ENCODE measurements at places on chromosomes 16 and 17.

GRCh38 chr17:41392278-41392677 lies 5.1 kb downstream of the KRT31 start:
- no peak for DNase-seq

GRCh38 chr16:50390371-50390771 lies 21.6 kb upstream of the BRD7 start:
- DNase-seq, result no peak

DNA sequence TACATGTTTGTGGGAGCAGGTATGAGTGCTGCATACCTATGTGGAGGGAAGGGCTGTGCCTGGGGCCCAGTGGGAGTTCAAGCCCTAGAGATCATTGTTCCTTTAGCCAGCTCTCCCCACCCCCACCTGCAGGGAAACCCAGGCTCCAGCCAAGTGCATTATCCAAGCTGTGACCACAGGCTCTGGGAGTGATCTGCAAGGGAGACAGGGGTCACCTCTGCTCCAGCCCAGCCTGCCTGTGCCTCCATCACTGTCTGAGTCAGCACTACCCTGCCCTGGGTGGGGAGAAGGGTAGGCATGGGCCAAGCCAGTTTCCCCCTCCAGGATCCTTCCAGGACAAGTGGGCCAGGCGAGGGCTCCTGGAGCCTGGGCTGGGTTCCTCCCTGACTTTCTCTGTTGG lies 32.1 kb upstream of the SBK1 start:
- DNase-seq, result no peak

DNA sequence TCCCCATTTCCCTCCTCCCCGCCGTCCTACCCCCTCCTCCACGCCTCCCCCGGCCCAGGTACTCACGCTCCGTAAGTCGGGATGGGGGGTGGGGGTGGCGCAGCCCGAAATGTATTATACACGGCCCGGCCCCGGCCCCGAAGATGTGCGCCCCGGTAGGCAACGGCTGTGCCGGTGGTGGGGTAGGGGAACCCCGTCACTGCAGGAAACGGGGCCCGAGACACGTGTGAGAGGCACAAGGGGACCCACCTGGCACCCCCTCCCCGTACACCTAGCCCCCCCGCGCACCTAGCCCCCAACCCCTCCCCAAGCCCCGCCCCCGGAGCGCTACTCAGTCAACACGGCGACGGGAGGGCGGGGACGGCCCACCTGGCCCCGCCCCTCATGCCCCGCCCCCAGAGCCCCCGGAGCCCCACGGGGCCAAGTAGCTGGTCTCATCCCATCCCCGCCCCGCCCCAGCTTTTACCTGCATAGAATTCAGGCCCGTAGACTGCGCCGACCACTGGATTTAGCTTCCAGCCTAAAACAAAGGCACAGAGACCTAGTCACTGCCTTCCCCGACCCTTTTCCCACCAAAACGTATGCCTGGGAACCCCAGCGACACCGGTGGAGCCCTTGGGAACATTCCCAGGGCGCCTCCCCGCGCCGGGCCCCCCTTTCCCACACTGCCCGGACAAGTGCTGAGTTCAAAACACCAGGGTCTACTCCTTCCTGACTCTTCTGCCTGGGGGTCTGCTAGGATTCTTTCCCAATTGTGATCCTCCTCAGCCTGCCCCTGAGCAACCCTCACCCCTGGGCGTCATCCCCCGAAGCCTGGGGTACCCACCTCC lies 22.8 kb downstream of the ENGASE start:
- no peak for DNase-seq

GRCh38 chr16:75462806-75463205 lies 1.7 kb downstream of the TMEM170A start:
- no peak for DNase-seq

DNA sequence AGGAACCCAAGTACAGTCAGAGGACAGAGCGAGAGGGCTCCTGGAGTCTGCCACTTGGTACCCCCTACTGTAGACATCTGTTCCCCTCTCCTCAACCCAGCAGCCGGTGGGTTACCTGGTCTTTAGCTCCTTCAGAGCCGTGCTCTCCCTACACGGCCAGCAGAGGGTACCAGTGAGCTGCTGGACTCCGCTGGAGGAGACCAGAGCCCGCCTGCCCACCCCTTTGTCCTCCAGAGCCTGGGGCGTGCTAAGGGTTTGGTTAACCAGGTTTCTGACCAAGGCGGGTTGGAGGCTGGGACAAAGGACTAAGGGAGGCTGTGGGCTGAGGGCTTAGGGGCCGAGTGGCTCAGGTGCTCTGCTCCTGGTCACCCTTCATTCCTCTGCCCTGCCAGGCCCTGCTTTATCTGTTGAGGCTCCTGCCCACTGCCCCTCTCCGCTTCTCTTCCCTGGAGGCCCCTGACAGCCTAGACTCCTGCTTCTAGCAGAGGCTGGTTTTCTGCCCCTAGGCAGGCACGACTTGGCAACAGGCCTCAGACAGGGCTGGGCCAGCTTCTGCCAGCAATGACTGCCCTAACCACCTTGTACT lies 2.7 kb upstream of the HSD11B2 start:
- peak; percentile 57 for DNase-seq

DNA sequence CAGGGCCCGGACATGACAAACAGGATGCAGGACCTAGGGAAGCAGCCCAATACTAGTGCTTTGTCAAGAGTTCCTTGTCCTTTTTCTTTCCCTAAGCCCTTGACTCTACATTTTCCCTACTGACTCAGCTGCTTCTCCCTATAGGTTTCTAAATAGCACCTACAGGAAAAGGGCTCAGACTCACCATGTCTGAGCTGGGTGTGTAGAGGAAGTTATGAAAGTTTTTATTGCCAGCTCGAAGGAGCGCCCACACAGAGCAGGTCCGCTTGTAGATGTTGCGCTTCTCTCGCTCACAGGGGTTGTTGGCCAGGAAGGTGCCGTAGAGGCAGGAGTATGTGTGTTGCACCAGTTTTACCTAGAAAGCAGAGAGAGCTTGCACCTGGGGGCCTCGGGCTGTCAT lies 10.6 kb downstream of the MTMR4 start:
- no peak for DNase-seq

- no peak for DNase-seq
Measured at GRCh38 chr16:11526655-11527350, 59.9 kb downstream of the LITAF start.

GRCh38 chr17:77258638-77259037 lies 117.9 kb downstream of the SEC14L1 start:
- no peak for DNase-seq

- DNase-seq, result no peak
Measured at GRCh38 chr16:24140730-24141129, 115.4 kb upstream of the CACNG3 start.

DNA sequence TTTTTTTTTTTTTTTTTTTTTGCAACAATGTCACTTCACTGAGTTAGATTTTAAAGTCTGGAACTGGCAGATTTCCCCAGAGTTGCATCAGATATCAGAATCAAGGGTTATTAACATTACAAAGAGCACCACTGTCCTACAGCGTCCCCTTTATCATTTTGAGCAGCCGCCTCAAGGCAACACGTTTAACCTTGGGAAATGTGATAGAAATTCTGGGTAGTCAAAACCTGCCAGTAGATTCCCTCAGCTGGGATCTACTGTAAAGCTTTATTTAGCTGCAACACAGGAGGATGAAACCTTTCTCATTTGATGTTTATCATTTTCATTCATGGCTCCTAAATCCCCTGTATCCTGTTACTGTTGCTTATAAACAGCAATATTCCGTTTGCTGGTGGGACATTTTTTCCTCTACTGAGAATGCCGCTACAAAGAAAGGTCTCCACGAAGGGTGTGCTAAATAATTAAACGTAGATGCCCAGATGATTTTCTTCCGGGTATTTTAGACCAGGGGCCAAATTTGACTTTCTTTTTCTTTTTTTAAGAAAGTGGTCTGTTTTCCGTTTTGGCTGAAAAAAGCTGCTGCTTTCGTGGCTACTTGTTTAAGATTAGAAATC lies 436.1 kb upstream of the GOT2 start:
- no peak for DNase-seq

GRCh38 chr17:2102931-2103809 lies 48.3 kb downstream of the HIC1 start:
- no peak for DNase-seq

GRCh38 chr17:29613856-29614255 lies 8.9 kb downstream of the CORO6 start:
- no peak for DNase-seq

GRCh38 chr16:84761448-84762368 lies 58.1 kb upstream of the CRISPLD2 start:
- DNase-seq, result no peak

GRCh38 chr16:7405166-7405565 lies 72.5 kb downstream of the RBFOX1 start:
- no peak for DNase-seq

- DNase-seq, result no peak
Measured at GRCh38 chr16:2740476-2740875, 12.0 kb upstream of the SRRM2 start.

GRCh38 chr16:58264961-58265479 lies 29.8 kb downstream of the PRSS54 start:
- no peak for DNase-seq

- no peak for DNase-seq
Measured at GRCh38 chr16:7680296-7680695, 347.7 kb downstream of the RBFOX1 start.

DNA sequence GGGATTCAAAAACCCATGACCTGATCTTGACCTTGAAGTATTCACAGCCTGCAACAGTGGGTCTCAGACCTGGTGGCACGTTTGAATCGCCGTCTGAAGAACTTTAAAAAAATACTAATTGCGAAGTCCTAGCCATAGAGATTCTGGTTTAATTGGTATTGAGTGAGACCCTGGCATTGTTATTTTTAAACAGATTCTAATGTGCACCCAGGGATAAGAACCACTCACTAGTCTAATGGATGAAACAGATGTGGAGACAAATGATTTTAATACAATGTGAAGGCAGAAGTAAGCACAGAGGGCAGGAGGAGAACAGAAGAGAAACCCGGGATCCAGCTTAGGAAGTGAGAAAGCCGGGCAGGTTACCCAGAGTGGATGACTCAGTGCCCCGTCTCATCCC lies 21.2 kb downstream of the TMEM98 start:
- no peak for DNase-seq

GRCh38 chr16:57539072-57539796 lies 2.9 kb upstream of the CCDC102A start:
- no peak for DNase-seq

DNA sequence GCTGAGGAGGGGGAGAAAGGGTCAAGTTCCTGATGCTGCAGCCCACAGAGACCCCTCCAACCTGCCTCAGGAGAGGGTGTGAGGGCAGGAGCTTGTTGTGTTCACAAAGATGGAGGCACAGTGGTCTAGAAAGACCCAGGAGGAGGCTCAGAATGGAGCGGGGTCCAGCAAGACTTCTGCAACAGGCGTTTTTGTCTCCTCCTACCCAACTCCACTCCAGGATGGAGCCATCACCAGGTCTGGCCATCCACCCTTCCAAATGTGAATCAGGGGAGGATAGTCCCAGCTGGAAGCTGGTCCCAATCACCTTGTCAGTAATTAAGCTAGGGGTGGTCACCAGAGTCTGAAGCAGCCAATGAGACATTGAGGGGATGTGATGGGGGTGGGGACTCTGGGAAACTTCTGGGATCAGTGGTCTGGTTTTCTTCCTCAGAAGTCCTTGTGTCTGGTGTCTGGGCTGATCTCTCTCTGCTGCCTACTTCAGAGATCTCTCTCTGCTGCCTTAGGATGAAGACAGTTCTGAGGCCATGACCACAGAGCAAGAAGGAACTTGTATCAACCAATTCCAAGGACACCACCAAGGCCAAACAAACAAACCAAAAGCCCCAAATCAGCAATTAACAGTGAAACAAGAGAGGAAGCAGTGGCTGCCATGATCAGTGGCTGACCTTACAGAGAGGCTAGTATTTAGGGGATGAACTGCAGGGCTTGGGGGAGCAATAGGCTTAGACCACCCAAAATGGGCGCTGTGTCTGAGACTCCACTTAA lies 14.5 kb downstream of the CD300LB start:
- no peak for DNase-seq

DNA sequence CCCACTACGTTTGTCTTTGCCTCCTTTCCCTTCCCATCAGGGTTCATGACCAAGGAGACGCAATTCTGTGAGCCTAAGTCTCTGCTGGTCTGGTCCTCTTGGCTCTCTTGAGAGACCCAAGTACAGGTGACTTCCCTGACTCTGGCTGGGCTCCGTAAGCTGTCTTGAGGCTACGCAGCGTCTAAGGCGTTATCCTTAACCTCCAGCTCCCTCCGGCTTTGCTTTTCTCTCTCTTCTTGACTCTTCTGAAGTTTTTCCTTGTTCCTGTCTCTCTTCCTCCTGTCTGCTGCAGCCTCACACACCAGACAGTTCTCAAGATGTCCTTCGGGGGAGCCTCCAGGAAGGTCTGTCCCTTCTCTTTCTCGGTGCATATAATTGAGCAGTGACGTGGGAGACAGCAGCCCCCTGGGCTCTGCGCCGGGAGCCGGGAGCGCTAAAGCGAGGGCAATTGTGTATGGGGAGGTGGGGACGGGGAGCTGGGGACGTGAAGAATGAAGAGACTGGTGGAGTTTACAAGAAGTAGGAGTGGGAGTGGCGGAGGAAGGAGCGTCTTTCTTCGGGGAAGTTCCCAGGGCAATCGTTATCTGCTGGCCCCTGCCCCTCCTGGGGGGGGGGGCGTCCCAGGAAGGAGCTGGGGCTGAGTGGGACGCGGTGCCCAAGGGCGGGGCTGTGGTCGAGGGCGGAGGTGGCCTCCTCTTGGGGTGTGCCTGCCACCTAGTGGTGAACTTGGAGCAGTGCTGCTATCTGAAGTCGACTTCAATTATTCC lies 6.9 kb upstream of the PIRT start:
- peak; percentile 58 for DNase-seq

GRCh38 chr16:74991593-74992403 lies 6.9 kb upstream of the WDR59 start:
- DNase-seq, result no peak

- DNase-seq, result no peak
Measured at GRCh38 chr17:43224146-43224705, 4.2 kb downstream of the CCDC200 start.

DNA sequence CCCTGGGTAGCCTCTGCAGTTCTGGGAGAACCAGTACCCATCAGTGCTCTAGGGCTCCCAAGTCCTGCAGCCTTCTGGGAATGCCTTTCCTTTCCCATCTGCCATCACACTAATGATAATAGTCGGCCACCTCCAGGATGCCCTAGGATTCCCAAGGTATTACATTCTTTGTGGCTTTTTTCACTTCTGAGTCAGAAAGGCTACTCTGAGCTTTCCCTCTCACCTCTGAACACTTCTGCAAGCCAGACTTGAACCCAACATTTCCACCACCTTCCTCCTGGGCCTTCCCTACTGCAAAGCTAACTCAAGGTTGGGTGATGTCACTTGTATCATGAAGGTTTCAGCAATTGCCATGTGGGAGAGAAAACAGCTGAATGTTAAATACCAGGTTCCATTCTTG lies 49.7 kb upstream of the CCL2 start:
- DNase-seq, result no peak

- DNase-seq, result no peak
Measured at GRCh38 chr16:56312028-56312300, 113.4 kb downstream of the AMFR start.

GRCh38 chr17:51869387-51869786 lies 289.1 kb downstream of the CA10 start:
- no peak for DNase-seq

- peak; percentile 59 for DNase-seq
Measured at GRCh38 chr17:79991140-79991923, 44.3 kb downstream of the TBC1D16 start.

- no peak for DNase-seq
Measured at GRCh38 chr16:84421081-84421937, 53.0 kb downstream of the ATP2C2 start.
